ENCODE measurements at places on chromosomes 12 and 14.

GRCh38 chr12:109435428-109436187 is 41.5 kb downstream of the KCTD10 start:
- no peak for DNase-seq

DNA sequence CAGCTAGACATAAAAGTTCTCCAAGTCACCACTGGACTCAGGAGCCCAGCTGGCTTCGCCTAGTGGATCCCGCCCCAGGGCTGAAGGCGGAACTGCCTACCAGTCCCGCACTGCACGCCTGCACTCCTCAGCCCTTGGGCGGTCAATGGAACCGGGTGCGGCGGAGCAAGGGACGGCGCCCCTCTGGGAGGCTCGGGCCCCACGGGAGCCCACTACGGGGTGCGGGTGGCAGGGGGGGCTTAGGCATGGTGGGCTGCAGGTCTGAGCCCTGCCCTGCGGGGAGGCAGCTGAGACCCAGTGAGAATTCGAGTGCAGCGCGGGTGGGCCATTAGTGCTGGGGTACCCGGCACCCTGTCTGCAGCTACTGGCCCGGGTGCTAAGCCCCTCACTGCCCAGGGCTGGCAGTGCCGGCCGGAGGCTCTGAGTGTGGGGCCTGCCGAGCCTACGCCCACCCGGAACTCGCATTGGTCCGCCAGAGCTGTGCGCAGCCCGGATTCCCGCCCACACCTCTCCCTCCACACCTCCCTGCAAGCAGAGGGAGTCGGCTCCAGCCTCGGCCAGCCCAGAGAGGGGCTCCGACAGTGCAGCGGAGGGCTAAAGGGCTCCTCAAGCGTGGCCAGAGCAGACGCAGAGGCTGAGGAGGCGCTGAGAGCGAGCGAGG is 11.4 kb upstream of the G2E3 start:
- no peak for DNase-seq

GRCh38 chr14:77593501-77593961 is 22.9 kb downstream of the SPTLC2 start:
- no peak for DNase-seq

DNA sequence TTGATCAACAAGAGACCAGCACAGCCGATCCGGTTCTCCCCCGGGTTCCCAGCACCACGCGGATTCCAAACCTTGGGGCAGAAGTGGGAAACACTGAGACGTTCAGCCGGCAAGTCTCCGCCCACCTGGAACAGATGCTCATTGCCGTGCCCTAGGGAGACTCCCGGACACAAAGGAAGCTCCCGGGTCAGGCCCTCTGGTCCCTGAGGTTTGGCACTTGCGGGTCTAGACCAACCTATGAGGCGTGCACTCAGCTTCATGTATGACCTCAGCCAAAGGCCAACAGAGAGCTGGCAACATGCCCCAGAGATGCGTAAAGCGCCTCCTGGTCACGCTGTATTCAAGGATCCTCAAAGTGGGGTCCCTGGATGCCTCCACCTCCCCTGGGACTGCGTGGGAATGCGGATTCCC is 2.5 kb downstream of the RIMBP2 start:
- DNase-seq = no peak

Data from stimulated activated CD4-positive, alpha-beta T cell treated with anti-CD3 and anti-CD28 coated beads, Interleukin-1b, Interleukin-23, amount 100 ng/mL, for 24 hours (primary cell).